ENCODE measurements at places on chromosomes 4 and X. TPM values are rescaled to one million over a fixed set of nuclear protein-coding genes. Genes with fewer than 3 reads are reported as not detected.

DNA sequence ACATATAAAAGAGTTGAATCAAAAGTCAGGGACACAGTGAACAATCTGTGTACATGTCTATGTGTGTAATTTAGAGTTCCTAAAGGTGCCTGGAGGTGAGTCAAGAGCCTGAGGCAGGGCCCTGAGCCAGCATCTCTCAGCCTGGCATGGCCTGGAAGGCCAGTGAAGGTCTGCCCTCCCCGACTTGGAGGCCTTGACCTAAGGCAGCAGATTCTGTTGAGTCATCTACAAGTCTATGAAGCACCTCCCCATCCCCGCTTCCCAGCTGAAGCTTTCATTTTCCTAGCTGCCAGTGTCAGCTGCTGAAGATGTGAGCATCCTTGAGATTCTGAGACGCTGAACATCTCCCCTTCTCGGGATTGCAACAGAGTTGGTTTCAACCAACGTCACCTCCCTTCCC is 583.9 kb downstream of the BCOR start:
- no peak overlapping the region for H3K27ac ChIP-seq
- no peak overlapping the region for H3K4me3 ChIP-seq
- H3K36me3 ChIP-seq, result no peaks in the 10 kb centered on the region
- H3K27me3 ChIP-seq, result no peaks in the 10 kb centered on the region
- no peak for DNase-seq

DNA sequence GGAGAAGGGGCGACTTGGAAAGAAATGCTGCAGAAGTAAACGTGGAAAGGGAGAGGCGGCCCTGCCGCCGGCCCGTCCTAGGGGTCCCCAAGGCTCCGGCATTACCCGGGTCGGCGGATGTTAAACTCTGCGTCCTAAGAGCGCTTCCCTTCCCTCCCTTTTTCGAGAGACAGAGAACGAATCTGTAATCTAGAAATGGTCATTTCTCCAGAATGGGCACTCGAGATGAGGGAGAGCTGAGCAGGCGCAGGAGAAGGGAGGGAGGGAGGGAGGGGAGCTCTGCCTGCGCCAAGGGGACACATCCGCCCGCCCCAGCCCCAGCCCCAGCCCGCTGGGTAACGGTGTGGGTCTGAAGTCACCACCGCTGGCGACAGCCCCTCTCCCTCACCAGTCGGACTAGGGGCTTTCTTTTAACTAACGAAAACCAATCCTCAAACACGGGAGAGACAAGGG is 1.7 kb downstream of the HCFC1 start:
- no peaks in the 10 kb centered on the region for H3K27me3 ChIP-seq
- H3K27ac ChIP-seq, result peak overlapping the region; percentile 74
- H3K4me3 ChIP-seq, result peak overlapping the region; percentile 87
- no peaks in the 10 kb centered on the region for H3K36me3 ChIP-seq

DNA sequence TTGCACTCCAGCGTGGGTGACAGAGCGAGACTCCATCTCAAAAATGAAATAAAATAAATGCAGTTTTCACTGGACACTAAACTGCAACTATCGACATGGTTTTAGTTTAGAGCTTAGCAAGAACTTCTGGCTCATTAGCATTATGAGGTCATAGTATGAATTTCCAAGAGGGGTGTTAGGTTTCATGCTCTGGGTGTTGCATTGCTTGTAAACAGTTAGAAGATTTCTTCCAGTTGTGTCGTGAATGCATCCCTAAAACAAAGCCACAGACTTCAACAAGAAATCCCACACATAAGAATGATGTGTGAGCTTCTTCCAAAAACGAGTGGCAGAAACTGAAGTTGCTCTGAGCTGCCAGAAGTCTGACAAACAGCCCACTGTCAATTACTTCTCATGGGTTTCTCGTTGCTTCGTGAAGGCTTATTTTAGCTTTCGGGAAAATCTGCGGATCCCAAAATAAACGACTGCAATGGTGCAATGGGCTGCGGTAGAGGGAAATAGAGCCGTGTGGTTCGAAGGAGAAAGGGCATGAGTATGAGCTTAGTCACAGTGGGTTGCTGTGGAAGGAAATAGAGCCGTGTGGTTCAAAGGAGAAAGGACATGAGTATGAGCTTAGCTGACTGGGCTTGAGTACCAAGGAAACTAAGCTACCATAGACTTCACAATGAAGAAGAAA is 354.9 kb downstream of the DHRSX start:
- no peak for DNase-seq
- H3K27ac ChIP-seq, result no peak overlapping the region
- no peaks in the 10 kb centered on the region for H3K4me1 ChIP-seq
- no peaks in the 10 kb centered on the region for H3K36me3 ChIP-seq

- H3K36me3 ChIP-seq, result no peaks in the 10 kb centered on the region
- H3K4me3 ChIP-seq, result no peak overlapping the region
- no peaks in the 10 kb centered on the region for H3K27me3 ChIP-seq
- H3K27ac ChIP-seq, result no peak overlapping the region
- no peak for DNase-seq
Measured at GRCh38 chr4:52407545-52407944, 251.6 kb downstream of the USP46 start.

GRCh38 chrX:42944381-42944998 is 166.5 kb upstream of the PPP1R2C start:
- H3K4me3 ChIP-seq, result no peak overlapping the region
- H3K4me1 ChIP-seq, result no peaks in the 10 kb centered on the region
- DNase-seq, result no peak
- H3K27ac ChIP-seq, result no peak overlapping the region

DNA sequence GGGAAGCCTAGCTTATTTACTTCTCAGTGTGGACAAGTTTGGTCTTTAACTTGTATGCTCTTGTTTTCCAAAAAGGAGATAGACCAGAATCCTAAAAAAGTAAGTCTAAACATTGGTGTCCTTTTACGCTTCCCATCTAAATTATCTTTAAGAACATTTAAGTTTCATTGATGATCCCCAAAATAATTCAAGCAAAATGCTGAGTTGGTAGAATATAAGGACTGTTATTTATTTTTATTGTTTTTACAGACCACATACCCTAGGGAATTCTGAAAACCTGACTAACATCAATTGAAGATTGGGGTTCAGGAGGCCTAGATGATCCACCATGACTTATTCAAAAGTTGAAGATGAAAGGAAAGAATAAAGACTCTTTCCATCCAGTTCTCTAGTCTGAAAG is 653.0 kb downstream of the CCSER1 start:
- no peak overlapping the region for H3K4me3 ChIP-seq
- no peak overlapping the region for H3K27ac ChIP-seq
- H3K27me3 ChIP-seq, result no peaks in the 10 kb centered on the region
- H3K4me1 ChIP-seq, result no peaks in the 10 kb centered on the region

- no peak overlapping the region for H3K4me3 ChIP-seq
- no peaks in the 10 kb centered on the region for H3K4me1 ChIP-seq
- H3K27me3 ChIP-seq, result no peaks in the 10 kb centered on the region
- H3K36me3 ChIP-seq, result no peaks in the 10 kb centered on the region
- no peak overlapping the region for H3K27ac ChIP-seq
Measured at GRCh38 chrX:19334945-19335626, 8.6 kb upstream of the PDHA1 start.

GRCh38 chr4:182179105-182179504 is 64.1 kb upstream of the TENM3 start:
- H3K4me3 ChIP-seq, result no peak overlapping the region
- H3K27ac ChIP-seq, result no peak overlapping the region
- no peaks in the 10 kb centered on the region for H3K27me3 ChIP-seq
- H3K4me1 ChIP-seq, result no peaks in the 10 kb centered on the region

The SCML2 gene
- total RNA-seq, result 2.0 TPM

The PRRG3 gene
- total RNA-seq, result 0.27 TPM

The SOD3 gene
- total RNA-seq, result 549 TPM

The BMPR1B gene
- total RNA-seq, result 12.9 TPM

The RTL5 gene
- 11.6 TPM for total RNA-seq

The GLRA2 gene
- not detected for total RNA-seq

The PHKA2 gene
- 28.3 TPM for total RNA-seq

The DSPP gene
- total RNA-seq, result not detected

The SRPX gene
- total RNA-seq, result 54.5 TPM

All from thoracic aorta (tissue), 2 donors.